Left cardiac atrium (tissue), 4 donors: ENCODE measurements at places on chromosomes 11 and 22. TPM values are rescaled to one million over a fixed set of nuclear protein-coding genes. Genes with fewer than 3 reads are reported as not detected.

GRCh38 chr22:37758694-37759093, 49.0 kb upstream of the GCAT start:
- no peak for DNase-seq

DNA sequence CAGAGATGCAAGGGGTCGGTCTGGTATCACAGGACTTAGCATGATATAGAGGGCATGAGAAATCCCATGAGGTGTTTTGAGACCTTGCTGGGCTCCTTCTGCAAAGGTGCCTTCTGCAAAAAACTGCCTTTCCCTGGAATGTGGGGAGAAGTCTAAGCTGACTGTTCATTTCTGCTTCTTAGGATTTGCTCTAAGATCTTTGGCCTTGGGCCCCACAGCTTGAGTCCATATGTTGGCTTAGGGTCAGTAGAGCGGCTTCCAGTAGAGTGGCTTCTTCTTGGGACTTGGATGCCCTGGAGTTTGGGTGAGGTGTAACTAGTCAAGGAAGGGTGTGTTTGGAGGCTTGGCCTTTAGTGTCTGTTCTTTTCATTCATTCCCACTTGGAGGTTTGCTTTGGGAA, 37.0 kb downstream of the AMPD3 start:
- no peak for DNase-seq

GRCh38 chr11:637593-638521, 788 bp downstream of the DRD4 start:
- DNase-seq: no peak

DNA sequence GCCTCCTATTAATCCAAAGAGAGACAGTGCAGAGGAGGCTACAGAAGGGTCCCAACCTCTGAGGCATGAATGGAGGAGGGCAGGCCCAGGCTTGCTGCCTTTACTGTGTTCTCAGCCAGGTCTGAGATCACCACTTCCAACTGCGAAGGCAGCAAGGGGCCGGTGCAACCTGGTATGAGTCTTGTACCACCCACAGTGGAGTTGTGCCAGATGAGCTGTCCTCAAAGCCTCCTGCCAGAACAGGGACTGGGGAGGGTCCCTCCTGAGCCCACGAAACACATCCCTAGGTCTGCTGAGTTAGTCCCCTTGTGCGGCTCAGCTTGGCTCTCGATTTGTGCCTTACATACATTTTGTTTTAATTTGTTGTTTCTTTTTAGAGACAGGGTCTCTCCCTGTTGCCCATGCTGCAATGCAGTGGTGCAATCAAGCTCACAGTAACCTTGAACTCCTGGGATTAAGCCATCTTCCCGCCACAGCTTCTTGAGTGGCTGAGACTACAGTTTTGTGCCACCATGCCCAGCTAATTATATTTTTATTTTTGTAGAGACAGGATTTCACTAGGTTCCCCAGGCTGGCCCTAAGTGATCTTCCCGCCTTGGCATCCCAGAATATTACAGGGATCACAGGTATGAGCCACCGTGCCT, 9.3 kb downstream of the MIF start:
- no peak for DNase-seq

GRCh38 chr22:20264614-20265452, 3.3 kb downstream of the RTN4R start:
- no peak for DNase-seq

DRICH1 gene
- total RNA-seq: not detected

- DNase-seq: peak; percentile 41
Measured at GRCh38 chr22:37267135-37267587, 15.1 kb upstream of the CYTH4 start.

SEC14L6 gene
- total RNA-seq: 0.08 TPM
